ENCODE measurements at places on chromosomes 2 and 18.
A peak's percentile ranks its signal among the peaks of the same experiment; 100 is the strongest.

- DNase-seq = no peak
These were observed 29.1 kb downstream of the DRC1 start for GRCh38 chr2:26430826-26431225.

DNA sequence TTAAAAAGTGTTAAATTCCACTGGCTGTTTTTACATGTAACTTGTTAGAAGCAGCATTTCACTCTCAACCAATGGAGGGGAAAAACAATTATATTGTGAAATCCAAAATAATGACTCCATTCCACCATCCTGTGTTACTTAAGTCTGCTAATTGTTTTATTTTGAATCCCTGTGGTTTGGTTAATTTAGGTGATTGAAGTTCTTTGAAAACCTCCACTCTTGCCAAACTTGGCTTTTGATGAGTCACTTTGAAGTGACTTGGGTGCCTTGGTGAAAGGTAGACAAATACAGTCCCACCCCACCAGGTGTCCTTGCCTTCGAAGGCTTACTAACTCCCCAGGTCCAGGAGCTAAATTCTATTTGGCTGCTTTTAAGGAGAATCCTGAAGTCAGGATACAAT lies 1303.8 kb upstream of the NRXN1 start:
- no peak for DNase-seq

DNA sequence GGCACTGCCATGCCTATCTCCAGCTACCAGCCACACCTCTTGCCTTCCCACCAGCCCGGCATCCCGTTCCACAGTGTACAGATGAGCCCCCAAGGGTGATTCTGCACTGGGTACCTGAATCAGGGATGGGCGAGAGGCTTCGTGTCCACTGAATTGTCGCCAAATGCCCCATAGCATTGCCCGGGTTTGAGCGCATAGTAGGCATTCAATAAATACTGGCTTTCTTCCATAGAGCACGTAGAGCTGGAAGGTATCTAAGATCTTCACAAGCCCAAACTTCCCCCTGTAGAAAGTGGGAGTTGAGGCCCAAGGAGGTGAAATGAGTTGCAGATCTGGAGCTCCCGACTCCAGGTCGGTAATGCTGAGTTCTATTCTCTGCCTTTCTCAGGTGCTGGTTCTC lies 358.7 kb downstream of the LPIN1 start:
- DNase-seq = no peak

- DNase-seq = no peak
These were observed 12.7 kb upstream of the MAPRE2 start for GRCh38 chr18:35028536-35028935.

- DNase-seq = no peak
These were observed 67.1 kb downstream of the DIS3L2 start for GRCh38 chr2:232028631-232029030.

DNA sequence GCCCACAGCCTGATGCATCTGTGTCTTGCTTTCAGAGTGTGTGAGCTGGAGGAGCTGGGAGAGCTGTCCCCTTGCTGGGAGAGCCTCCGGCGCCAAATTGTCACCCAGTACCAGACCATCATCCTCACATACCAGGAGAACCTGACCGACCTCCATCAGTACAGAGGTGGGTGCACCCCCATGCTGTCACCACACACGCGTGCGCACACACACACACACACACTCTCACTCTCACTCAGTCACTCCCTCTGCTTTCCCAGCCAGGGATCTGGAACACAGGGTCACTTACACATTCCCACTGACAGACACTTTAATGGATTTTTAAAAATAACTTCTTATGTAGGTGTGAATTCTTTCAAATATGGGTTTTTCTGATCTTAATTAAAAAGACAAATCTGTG lies 64.5 kb downstream of the COA5 start:
- no peak for DNase-seq

- no peak for DNase-seq
These were observed 42.8 kb upstream of the PTMA start for GRCh38 chr2:231665245-231666170.

DNA sequence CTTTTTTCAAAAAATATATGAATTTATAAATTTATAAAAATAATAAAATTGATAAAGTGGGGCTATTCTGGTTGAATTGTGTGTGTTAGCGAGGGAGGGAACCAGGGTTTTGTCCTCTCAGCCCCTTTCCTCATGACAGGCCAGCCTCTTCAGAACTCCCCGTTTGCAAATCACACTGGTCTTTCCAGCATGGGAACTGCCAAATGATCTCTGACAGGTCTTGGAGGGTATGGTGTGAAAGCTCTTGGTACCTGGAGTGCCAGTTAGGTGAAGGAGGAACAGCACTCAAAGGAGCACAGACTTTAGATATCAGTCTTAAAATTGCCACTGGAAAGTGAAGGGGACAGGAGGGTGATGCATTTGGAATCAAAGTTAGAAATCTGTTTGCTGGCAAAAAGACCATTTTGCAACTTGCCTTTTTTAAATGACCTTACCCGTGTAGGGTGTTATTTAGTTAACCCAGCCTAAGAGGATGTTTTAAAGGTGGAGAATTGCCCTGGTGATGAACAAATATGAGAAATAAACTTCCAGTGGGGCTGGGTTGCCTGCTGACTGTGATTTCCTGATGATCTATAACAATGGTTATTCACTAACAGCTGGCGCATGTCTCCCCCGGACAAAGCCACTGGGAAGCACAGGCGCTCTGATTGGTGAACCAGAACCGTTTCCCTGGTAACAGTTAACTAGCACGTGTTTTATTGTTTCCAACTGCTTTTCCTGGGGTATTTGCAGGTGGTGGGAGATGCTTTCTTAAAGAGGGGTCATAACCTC lies 85.3 kb upstream of the EFEMP1 start:
- no peak for DNase-seq

GRCh38 chr2:2613279-2614199 lies 282.5 kb upstream of the MYT1L start:
- DNase-seq = peak; percentile 62

- no peak for DNase-seq
These were observed 23.7 kb upstream of the NRP2 start for GRCh38 chr2:205658572-205658971.

DNA sequence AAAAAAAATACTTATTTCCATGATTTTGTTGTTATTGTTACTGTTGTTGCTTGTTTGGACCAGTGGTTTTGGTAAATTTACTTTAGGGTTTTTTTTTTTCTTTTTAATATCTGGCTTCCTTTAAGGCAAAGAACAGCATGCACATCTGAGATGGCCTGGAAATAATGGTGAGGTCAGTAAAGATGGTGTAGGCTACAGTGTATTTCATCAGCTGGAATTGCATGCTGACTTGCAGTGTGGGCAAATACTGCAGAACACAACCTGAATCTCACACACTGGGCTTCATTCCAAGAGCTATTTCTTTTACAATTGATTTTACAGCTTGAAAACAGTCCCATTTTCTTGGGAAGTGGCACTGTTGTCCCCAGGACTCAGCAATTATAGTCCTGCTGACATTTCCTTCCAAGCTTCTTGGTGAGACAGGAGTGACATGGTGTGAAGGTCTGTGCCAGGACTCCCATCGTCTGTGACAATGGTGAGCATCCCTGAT lies 376.1 kb upstream of the SOX11 start:
- DNase-seq = no peak

DNA sequence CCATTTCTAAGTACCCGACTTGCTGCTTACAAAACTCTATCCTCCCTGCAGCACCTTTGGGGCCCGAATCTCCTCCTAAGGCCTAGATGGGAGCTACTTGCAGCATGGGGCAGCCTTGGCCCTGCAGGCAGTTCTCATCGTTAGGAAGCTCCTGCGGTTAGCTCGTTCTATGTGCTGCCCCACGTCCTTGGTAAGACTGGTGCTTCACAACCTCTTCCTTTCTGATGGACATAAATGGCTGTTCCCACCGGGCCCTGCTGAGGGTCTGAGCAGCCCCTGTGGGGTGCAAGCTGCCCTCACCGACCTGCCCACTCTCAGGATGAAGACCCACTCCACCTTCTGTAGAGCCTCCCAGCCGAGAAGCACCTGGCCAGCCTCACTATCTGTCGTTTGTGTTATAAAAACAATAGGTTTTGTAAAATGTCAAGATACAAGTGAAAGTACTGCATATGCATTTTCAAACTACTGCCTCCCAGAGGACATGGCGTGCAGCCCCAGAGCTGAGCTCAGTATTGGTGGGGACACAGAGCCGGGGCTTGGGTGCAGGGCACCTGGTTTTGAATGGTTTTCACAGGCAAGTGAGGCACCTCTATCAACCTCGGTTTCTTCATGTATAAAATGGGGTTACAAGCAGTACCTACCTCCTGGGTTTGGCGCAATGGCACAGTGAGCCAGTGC lies 19.4 kb downstream of the OTOF start:
- no peak for DNase-seq

DNA sequence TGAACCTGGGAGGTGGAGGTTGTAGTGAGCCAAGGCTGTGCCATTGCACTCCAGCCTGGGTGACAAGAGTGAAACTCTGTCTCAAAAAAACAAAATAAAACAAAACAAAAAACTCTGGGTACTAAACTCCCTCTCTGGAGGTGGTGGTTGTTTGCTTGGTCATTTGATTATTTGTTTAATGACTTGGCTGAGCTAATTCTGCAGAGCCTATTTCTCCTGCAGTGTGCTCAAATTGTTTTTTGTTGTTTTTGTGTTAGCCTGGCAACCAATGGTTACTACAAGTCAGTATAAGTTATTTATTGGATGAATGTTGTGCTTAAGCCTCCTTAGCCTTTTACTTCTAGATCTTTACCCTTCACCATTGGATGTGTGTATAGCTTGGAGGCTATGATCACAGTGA lies 387.5 kb downstream of the ADCYAP1 start:
- DNase-seq = no peak

DNA sequence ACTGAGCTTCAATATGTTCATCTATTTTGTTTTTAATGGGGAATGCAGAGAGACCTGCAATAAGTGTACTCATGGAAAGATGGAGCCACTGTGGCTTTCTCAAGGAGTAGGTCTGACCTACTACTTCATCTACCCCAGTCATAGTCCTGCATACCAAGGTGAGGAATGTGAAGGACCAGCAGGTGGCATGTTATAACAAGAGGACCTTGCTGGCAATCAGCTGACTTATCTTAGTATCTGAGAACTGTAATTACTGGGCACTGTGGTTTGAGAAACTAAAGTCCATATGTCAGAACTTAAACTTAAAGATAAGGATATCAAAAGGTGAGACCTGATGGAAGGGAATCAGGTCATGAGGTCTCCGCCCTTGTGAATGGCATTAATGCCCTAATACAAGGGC lies 1104.2 kb downstream of the BCL11A start:
- DNase-seq = peak; percentile 15
